Cardiac septum (tissue), 1 donor: ENCODE measurements at places on chromosomes 11 and 22.

GRCh38 chr11:102793677-102794290 lies 4.2 kb downstream of the MMP1 start:
- no peak for DNase-seq

GRCh38 chr11:61049859-61050258 lies 52.4 kb upstream of the CD5 start:
- DNase-seq = peak; percentile 66

DNA sequence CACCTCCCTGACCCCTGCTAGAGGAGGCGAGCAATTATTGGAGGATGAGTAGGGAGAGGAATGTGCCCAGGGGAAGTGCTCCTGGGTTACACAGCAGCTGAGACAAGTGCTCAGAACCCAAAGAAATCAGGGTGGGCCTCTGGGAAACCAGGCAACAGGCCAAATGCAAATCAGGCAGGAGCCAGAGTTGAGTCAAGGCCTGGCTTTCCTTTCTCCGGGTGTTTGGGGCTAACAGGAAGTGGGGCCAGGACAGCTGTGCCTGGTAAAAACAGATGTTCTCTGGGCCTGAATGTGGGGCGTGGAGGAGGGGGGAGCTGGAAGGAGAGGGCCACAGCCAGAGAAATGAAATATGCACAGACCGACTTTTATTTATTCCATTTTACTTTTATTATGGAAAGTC lies 22.0 kb downstream of the MFNG start:
- no peak for DNase-seq

GRCh38 chr22:43798492-43798891 lies 13.6 kb downstream of the EFCAB6 start:
- no peak for DNase-seq

GRCh38 chr11:112623057-112623456 lies 338.2 kb upstream of the NCAM1 start:
- no peak for DNase-seq

DNA sequence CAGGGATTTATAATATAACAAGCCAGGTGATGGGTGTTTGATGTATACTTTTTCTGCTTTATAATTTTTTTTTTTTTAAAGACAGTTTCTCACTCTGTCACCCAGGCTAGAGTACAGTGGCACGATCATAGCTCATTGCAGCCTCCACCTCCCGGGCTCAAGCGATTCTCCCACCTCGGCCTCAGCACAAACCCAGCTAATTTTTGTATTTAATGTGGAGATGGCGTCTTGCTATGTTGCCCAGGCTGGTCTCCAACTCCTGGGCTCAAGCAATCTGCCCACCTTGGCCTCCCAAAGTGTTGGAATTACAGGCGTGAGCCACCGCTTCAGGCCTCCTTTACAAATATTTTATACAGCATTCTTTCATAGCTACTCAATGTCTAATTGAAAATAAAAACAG lies 48.6 kb downstream of the MORC2 start:
- peak; percentile 33 for DNase-seq

GRCh38 chr11:70546191-70546940 lies 148.0 kb downstream of the CTTN start:
- DNase-seq = no peak
